ENCODE measurements at places on chromosomes 12 and 14.

- DNase-seq = no peak
Measured at GRCh38 chr14:82676403-82676802, 1142.8 kb upstream of the SEL1L start.

DNA sequence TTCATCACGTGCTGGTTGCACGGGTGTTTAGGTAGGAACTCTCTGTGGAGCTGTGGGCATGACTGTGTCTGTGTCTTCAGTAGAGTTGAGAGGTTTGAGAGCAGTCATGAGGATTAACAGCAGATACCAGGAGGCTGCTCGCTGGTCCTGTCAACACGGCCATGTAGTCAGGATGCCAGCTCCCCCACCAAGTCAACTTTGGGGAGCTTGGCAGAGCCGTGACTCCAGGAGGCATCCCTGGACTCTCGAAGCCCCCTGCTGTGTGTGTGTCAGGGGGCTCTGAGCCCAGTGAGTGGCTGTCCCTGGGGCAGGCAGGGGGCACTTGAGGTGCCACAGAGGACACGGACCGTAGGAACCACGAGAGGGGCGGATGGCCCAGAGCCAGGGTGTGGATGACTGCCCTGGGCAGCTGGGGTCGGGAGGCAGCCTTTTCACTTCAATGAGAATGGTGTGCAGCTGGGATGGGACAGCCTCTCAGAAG is 7.2 kb upstream of the GPR132 start:
- DNase-seq = no peak

DNA sequence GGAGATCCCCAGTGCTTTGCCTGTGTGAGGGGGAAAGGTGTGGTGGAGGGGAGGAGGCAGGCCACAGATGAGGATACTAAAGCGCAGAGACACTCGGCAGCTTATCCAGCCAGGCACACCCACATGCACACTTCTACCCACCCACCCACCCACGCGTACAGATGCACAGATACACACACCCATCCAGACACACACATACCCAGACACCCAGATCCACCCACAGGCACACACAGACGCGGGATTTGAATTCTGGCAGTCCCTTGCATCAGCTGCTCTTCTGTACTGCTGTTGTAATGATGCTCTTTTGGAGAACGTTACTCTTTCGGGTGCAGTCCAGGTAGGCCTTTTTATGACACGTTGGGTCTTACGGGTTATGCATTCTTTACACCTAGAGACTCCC is 55.7 kb upstream of the RD3L start:
- DNase-seq = no peak

DNA sequence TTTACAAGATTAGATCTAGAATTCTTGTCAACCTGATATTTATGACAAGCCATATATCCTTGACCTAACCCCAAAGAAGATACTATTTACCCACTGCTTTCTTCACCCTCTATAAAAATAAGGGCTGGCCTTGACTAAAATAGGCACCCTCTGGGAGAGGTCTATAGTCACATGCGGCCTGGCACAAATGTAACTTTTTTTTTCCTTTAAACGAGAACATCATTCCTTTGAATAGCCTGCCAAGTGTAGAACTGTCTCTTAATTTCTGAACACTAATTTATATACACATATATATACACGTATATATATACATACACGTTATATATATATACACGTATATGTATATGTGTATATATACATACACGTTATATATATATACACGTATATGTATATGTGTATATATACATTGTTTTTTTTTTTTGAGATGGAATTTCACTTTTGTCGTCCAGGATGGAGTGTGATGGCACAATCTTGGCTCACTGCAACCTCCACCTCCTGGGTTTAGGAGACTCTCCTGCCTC is 18.6 kb downstream of the PPTC7 start:
- no peak for DNase-seq

- DNase-seq = peak; percentile 27
Measured at GRCh38 chr12:71438670-71439361, 782 bp upstream of the LGR5 start.
